ENCODE measurements at places on chromosomes 7 and 10. TPM values are rescaled to one million over a fixed set of nuclear protein-coding genes. Genes with fewer than 3 reads are reported as not detected.

GRCh38 chr7:143385891-143386781 lies 5.0 kb downstream of the ZYX start:
- peak; percentile 51 for DNase-seq

DNA sequence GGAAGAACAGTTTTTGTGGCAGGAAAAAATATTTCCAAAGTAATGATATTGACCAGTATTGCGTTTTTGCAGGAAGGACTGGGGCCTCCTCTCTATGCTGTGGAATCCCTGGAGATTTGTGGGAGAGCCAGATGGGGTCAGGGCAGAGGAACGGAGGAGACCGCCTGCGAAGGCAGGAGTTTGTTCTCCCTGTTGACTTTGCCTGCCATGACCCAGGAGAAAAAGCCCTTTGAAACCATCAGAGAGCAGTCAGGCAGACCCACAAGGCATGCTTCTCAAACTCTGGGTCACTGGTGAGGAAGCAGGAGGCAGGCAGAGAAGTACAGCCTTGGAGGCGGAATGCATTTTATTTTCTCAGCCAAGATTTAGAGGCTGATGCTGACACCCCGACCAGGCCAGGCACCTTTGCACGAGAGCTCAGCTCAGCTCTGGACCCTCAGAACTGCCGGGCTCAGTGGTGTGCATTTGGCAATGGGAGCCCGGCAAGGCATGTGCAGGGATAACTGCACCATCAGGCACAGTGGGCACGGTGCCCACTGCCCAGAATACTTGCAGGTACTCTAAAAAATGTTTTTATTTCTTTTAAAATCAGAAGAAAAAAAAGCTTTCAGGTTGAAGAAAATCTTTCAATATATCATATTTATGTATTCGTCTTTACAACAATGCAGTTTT lies 410.4 kb downstream of the RPS24 start:
- no peak for DNase-seq

NOS3 gene
- 8.7 TPM for total RNA-seq

- no peak for DNase-seq
These were observed 606.3 kb upstream of the FZD8 start for GRCh38 chr10:36248304-36248981.

CAMK1D gene
- total RNA-seq: 8.1 TPM

All from left lobe of liver (tissue), 2 donors.